ENCODE measurements at places on chromosomes 16 and 17. TPM values are rescaled to one million over a fixed set of nuclear protein-coding genes. Genes with fewer than 3 reads are reported as not detected.

Gene HNF1B
- total RNA-seq: not detected

GRCh38 chr17:79690466-79690865, 40.3 kb upstream of the ENPP7 start:
- peaks cover 15% of the 10 kb centered on the region for H3K4me1 ChIP-seq
- DNase-seq: no peak
- no peaks in the 10 kb centered on the region for H3K36me3 ChIP-seq
- no peak overlapping the region for H3K4me3 ChIP-seq
- H3K27me3 ChIP-seq: peaks cover 33% of the 10 kb centered on the region

Gene TMEM235
- total RNA-seq: not detected

DNA sequence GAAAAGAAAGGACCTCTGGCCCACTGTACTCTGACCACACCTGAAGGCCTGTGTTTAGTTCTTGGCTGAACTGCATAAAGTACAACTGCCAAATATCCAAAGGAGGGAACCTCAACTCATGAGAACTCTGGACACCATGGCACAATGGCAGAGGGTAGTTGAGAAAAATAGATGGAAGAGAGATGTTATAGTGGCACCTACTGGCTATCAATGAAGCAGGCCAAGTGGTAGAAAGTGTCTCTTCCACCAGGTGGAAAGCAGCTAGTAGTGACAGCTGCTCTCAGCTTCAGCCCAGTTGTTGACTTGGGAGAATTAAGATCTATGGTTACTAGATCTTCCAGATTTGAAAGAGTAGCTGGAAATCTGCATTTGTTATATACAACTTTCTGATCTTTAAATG, 3.2 kb downstream of the MED31 start:
- H3K27ac ChIP-seq: no peak overlapping the region
- H3K36me3 ChIP-seq: peaks cover 49% of the 10 kb centered on the region
- no peak for DNase-seq
- peaks cover 12% of the 10 kb centered on the region for H3K27me3 ChIP-seq
- no peak overlapping the region for H3K4me3 ChIP-seq

DNA sequence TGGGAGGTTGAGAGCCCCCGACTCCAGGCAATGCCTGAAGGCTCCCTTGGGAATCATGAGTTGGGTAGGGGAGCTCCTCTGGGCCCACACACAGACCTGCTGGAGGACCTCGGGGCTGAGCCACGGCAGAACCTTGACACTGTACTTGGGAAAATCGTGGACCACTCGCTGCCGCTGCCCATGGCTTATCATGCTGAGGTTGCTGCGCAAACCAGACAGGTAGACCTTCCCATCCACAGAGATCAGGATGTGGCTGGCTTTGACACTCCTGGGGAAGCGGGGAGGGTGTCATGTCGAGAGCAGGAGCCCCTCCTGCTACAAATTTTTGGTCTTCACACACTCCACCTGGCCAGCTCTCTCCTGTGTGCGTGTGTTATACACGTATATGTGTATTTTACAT, 7.2 kb upstream of the LIMD2 start:
- H3K36me3 ChIP-seq: peaks cover 84% of the 10 kb centered on the region
- H3K4me3 ChIP-seq: no peak overlapping the region
- no peak overlapping the region for H3K27ac ChIP-seq
- H3K4me1 ChIP-seq: no peaks in the 10 kb centered on the region
- H3K27me3 ChIP-seq: no peaks in the 10 kb centered on the region

Gene PYDC1
- total RNA-seq: not detected

Gene PIK3R6
- 1.2 TPM for total RNA-seq

Gene FAM20A
- 2.9 TPM for total RNA-seq

Gene SP6
- 0.16 TPM for total RNA-seq

- no peaks in the 10 kb centered on the region for H3K27me3 ChIP-seq
- peaks cover 40% of the 10 kb centered on the region for H3K4me1 ChIP-seq
- H3K4me3 ChIP-seq: no peak overlapping the region
- DNase-seq: peak; percentile 68
- H3K36me3 ChIP-seq: no peaks in the 10 kb centered on the region
- no peak overlapping the region for H3K27ac ChIP-seq
Measured at GRCh38 chr16:2511128-2511800, 2.5 kb upstream of the ATP6V0C start.

Gene MYOCD
- 57.3 TPM for total RNA-seq

DNA sequence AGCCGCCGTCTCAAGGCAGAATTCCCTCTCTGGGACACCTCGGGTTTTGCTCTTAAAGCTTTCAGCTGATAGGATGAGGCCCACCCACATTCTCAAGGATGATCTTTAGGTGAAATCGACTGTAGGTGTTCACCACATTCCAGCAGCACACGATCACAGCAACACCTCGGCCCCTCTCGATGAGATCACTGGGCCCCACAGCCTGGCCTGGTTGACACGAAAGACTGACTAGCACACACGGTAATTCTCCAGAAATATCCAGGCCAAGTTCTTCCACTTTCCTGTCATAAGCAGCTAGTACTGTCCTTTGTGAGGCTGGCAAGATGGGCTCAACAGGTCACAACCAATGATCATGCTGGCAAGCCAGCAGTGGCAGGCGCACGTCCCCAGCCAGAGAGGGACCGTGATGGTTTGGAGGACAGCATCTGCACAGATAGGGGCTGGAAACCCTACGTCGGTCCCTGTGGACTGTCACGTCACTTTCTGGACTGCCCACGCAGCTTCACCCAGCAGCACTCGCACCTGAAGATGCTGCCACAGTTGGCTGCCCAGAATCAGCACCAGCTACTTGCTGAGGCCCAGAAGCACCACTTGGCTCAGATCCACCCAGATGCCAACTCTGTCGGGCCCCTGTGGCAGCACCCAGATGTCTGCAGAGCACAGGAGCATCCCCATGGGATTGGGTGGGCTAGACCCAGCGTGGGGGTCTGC, 17.4 kb downstream of the TMC6 start:
- peaks cover 14% of the 10 kb centered on the region for H3K36me3 ChIP-seq
- no peak overlapping the region for H3K4me3 ChIP-seq
- H3K27ac ChIP-seq: peak overlapping the region; percentile 65
- peaks cover 65% of the 10 kb centered on the region for H3K4me1 ChIP-seq
- peak; percentile 12 for DNase-seq
- no peaks in the 10 kb centered on the region for H3K27me3 ChIP-seq

Gene TEKT3
- 0.49 TPM for total RNA-seq

DNA sequence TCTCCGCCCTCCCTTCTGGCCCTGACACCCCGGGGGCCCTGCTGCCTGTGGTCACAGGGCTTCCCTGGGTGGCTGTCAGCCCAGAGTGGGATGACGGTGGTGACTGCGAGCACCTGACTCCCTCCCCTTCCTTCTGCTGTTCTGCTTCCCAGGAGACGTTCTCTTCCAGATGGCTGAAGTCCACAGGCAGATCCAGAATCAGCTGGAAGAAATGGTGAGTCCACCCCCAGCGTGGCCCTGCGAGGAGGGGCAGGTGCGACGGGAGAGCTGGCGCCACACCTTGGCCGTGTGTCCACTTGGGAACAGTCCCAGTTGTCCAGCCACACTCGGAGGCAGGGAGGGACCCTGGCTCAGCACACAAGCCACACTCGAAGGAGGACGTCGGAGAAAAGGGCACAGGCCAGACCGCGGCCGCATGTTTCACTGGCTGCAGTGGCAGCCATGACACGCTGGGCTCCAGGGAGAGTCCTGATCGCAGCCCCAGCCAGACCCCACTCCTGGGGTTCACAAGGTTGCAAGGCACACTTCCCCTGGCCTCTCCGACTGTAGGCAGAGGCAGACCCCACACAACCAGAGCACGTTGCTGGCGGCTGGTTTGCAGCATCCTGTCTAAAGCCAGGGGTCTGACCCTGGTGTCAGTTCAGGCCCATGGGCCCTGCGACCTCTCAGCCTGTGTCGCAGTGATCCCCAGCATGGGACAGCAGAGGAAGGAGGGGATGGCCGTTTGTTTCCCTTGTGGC, 49.9 kb downstream of the BAIAP2 start:
- H3K27ac ChIP-seq: peak overlapping the region; percentile 90
- DNase-seq: peak; percentile 43
- H3K27me3 ChIP-seq: no peaks in the 10 kb centered on the region

All from left ventricle myocardium inferior (tissue), 1 donor.